ENCODE measurements at places on chromosomes 2 and 18.

DNA sequence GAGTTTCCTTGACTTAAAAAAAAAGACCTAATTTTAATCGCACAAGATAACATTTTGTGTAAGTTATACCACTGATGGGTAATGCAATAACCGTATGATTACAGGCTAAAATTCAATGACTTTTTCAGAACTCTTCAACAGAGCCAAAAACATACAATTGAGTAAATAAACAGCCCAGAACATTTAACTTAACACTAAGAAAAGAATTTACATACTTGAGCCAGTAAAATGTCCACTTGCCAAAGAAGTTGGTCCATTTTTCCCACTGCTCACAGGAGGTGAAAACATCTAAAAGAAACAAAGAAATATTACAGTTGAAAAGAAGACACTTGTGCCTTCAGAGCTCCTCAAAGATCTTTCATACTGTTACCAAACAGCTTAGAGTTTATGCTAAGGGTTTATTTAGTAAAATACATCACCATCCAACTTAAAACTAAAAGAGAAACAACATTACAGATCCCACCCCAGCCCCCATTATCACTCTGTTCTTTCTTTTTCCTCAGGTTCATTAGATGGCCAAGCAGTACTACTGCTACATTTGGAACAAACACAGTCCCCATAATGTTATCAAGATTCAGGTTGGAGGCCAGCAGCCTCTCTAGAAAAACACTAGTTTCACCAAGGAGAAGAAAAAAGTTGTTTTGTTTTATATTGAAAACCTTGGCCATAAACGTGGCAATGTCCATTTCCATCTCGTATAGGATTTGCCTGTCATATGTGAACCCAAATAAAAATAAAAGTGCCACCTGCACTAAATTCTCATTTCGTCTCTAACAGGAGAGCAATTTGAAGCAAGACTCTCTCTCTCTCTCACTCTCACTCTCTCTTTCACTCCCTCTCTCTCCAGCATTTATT lies 2.7 kb downstream of the TCF4 start:
- no peak for DNase-seq

DNA sequence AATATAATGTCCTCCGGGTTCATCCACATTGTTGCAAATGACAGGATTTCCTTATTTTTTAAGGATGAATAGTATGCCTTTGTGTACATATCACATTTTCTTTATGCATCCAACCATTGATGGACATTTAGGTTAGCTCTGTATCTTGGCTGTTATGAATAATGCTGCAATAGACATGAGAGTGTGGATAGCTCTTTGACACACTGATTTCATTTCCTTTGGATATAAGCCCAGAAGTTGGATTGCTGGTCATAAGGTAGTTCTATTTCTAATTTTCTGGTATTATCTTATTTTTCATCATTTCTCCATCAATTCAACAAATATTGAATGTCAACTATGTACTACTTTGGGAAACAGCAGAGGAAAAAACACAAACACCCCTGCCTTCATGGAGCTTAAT lies 423.3 kb downstream of the MTX2 start:
- DNase-seq, result no peak

GRCh38 chr2:236605345-236605734 lies 35.7 kb downstream of the ACKR3 start:
- no peak for DNase-seq

GRCh38 chr18:54233228-54233625 lies 8.8 kb upstream of the MBD2 start:
- no peak for DNase-seq

GRCh38 chr18:52499644-52500043 lies 159.6 kb downstream of the DCC start:
- no peak for DNase-seq

GRCh38 chr18:29488617-29489016 lies 1311.7 kb upstream of the CDH2 start:
- no peak for DNase-seq

DNA sequence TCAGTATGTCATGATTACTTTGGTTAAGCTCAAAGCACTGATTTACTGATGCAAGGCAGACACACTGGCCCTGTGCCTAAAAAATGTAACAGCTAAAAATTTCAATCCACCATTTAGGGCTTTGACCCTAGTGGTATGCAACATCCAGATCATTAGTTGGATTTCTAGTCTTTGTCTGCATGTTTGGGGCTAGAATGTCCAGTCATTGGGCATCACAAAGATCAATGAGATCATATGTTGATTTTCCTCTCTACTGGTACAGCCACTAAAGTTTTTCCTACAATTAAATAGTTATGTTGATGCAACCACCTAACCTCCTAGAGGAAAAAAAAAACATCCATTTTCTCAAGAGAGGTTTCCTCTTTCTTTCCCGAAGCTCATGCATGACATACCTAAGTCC lies 53.4 kb upstream of the REV1 start:
- DNase-seq, result no peak

GRCh38 chr18:51339856-51340255 lies 142.4 kb upstream of the MEX3C start:
- DNase-seq, result no peak

GRCh38 chr18:3624935-3625741 lies 175.2 kb downstream of the TGIF1 start:
- no peak for DNase-seq

GRCh38 chr2:236452238-236452637 lies 117.4 kb upstream of the ACKR3 start:
- DNase-seq, result peak; percentile 4

DNA sequence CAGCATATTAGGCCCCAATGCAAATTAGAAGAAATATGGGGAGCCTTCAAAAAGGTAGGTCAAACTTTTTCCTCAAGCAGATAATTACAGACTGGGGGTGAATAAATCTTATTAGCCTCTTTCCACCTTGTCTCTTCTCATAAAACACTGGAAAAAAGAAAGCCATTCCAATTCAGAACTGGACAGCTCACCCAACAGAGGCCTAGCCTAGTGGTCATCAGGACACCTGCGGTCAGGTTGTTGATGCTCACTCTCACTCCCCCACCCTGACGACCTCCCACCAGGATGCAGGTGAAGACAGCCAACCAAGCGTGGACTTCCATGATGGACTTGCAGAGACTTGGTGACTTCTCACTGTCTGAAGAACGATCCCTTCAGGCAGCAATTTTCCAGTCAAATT lies 207.1 kb downstream of the ALK start:
- DNase-seq, result no peak

GRCh38 chr2:28713577-28714298 lies 37.9 kb upstream of the PPP1CB start:
- no peak for DNase-seq

DNA sequence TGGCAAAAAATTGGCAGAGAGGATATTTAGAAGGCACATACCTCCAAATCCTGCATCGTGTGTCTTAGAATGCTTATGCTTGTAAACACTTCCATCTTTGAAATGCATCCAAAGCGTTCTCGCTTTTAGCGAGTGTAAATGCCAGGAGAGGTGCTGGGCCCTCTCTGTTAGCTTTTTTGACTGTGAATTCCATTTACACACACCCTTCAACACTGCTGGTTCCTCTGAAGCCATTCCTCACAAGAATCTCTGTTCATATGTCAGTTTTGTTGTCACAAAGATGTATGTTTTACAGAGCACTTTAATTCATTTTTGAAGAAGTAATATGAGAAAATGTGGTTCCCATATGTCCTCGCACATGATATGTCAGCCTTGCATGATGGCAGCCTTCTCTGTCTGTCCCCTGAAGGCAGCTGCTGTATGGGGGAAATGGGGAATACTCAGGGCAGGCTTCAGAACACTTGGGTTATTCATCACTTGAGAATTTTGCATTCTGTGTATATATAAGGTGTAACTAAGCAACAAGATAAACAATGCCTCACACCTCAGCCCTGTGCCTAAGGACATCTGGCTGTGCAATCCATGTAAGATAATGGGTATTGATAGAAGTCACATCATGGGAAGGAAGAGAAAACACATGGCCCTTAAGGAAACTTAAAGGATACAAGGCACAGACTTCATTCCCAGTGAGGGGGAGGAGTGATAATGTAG lies 52.3 kb downstream of the RAB27B start:
- no peak for DNase-seq

GRCh38 chr2:189231719-189232323 lies 52.3 kb upstream of the COL5A2 start:
- no peak for DNase-seq

- DNase-seq, result no peak
Measured at GRCh38 chr18:49031511-49032188, 80.9 kb upstream of the SMAD7 start.
